ENCODE measurements at places on chromosomes 13 and 19.

GRCh38 chr13:94168783-94169453 lies 310.6 kb downstream of the DCT start:
- DNase-seq = no peak

DNA sequence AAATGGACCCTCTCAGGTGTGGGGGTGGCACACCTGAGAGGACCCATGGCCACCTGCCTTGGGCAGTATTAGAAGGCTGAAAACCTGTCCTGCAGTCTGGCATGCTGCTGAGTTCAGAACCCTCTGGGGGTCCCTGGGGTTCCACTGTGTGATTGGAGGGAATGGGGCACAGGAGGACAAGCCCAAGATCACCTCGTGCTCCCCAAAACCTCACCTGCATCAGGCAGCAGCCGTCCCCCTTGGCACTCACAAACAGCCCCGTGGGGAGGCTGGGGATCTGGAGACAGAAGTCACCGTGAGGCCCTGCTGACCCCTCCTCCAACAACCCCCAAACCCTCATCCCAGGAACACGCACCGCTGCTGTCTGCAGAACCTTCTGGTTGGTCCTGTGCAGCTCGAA lies 14.5 kb downstream of the F2RL3 start:
- DNase-seq = no peak

GRCh38 chr19:54407780-54408179 lies 7.5 kb upstream of the TTYH1 start:
- DNase-seq = no peak

- peak; percentile 7 for DNase-seq
Observed at GRCh38 chr13:26377038-26377437, 123.1 kb downstream of the CDK8 start.

DNA sequence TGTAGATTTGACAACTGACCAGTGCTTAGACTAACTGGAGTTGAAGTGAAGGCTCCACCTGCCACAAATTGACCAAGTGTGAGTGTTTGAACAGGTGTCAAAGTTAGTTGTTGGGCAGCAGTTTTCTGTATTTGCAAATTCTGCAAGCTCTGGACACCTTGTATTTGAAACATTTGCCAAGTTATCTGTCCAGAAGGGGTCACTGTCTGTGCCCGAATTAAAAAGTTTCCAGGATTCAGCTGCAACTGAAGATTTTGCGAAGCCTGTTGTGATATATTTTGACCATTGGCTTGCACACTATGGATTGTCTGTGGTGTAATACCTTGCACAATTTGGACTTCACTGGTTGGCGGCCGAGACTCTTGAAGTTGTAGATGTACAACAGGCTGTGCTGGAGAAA lies 1690.7 kb downstream of the SLITRK5 start:
- DNase-seq = no peak

Measured in kidney capillary endothelial cell (primary cell).